ENCODE measurements at places on chromosomes 5 and 9. TPM values are rescaled to one million over a fixed set of nuclear protein-coding genes. Genes with fewer than 3 reads are reported as not detected.

DNA sequence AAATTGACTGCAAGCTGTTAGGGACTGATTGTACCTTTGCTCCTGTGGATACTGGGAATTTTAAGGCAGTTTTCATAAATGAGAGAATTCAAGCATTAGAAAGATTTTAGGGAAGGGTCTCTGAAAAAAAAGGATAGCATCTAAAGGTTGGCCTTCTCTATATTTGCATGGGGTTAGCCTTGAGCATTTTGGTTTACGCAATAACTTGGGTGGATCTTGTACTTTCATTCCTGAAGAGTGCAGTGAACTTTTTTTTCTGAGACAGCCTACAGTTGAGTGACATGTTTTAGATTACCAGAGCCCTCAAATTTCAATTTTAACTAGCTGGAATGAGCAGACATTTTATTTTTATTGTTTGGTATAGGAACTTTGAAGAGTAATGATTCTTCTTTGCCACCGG, 91.6 kb upstream of the NR3C1 start:
- no peak for DNase-seq

DNA sequence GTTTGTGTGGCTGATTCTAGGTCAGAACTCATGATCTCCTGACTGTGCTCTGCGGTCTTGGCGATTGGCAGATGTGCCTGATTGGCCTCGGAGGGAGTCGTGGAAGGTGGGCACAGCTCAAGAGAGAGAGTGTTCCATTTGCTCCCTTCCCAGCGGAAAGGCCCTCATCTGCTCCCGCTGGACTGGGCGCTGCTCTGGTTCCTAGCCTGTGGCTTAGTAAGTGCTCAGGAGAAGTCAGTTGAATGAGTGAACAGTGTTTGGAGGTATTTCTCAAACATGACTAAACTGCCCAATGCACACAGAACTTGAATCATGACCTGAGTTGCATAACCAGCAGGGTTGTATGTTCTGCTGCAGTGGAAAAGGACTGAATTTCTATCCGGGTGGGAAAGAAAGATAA, 120.2 kb upstream of the PITX1 start:
- no peak for DNase-seq

GRCh38 chr9:90540734-90541133, 101.9 kb downstream of the DIRAS2 start:
- no peak for DNase-seq

DNA sequence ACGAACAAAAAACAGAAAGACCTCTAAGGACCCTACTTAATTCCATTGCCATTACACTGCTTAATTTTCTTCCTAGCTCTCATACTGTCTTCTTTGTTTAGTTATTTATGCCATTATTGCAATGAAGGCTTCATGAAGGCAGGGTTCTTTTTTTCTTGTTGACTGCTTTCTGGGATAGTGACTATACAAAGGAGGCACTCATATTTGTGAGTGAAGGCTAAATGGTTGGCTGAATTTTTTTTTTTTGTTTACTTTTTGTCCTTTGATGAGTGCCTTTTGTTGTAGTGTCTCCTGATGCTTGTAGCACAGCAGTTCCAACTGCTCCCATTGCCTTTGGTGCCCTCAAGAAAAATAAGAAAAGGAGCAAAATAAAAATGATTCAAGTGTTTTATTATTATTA, 17.8 kb downstream of the CTNNA1 start:
- no peak for DNase-seq

DNA sequence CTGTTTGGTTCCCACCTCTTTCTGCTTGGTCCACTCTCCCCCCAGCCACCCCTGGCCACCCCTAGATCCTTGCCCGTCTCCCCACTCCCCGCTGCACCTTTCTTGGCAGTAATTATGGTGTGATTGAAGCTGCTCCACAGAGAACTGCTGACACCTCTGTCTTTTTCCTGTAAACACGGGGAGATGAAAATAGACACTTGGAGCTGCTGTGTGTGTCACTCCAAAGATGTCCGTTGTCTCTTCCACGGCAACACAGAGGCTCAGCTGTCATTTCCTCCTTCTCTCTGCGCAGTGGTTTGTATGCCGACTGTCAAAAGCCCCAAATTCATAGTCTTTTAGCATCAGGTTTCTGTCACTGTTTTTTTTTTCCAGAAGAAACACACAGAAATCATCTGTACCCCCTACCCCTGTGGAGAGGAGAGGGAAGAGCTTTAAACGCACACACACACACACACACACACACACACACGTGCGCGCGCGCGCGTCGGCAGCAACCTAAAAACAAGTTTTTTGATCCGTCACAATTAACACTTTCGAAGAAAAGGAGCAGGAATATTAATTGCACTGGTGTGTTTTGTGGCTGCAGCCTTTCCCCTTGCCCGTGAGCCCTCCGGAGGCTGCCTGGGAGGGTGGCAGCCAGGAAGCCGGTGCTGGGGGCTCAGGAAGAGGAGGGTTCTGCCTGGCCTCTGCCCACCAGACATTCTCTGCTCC, 39.8 kb downstream of the ASS1 start:
- no peak for DNase-seq

GRCh38 chr5:177500685-177501522, 3.5 kb upstream of the PDLIM7 start:
- no peak for DNase-seq

GRCh38 chr5:140075371-140075770, 32.3 kb upstream of the NRG2 start:
- DNase-seq, result peak; percentile 4

- no peak for DNase-seq
These were observed 289.9 kb downstream of the KCTD16 start for GRCh38 chr5:144460600-144460999.

DNA sequence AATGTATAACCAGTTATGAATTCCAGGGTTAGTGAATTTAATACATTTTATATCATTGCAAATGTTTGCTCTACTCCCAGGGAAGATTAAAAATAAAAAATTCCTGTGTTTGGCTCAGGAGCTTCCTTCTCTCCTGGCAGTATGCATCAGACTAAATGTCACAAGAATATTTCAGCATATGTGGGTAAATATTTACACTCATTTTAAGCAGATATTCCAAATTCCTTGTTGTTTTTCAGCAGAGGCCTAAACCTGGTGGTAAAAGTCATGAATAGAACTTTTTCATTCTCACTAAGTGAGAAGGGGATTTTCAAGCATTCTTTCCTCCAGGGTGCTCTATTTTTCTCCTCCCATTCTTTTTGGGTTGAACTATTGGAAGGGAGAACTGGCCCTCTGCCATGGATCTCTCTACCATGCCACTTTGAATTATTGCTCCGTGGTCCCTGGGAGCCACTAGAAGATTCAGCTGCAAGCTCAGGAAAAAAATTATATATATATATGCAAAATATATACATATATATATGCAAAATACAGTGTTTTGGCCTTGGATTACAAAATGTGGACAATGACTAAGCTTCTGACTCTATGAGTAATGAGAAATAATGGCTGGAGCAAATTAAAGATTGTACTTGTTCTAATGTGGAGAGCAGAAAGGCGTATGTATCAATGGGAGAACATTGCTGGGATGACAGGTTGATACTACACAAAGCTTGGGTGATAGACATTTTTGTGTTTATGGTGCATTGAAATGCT, 180.6 kb upstream of the PAPPA start:
- no peak for DNase-seq

Gene ALDH1A1
- polyA plus RNA-seq, result 247 TPM

Gene SLC6A19
- polyA plus RNA-seq, result not detected

Gene ARHGEF28
- 2.8 TPM for polyA plus RNA-seq

Gene ASPN
- 8.2 TPM for polyA plus RNA-seq
